ENCODE measurements at places on chromosomes 2 and 18.

DNA sequence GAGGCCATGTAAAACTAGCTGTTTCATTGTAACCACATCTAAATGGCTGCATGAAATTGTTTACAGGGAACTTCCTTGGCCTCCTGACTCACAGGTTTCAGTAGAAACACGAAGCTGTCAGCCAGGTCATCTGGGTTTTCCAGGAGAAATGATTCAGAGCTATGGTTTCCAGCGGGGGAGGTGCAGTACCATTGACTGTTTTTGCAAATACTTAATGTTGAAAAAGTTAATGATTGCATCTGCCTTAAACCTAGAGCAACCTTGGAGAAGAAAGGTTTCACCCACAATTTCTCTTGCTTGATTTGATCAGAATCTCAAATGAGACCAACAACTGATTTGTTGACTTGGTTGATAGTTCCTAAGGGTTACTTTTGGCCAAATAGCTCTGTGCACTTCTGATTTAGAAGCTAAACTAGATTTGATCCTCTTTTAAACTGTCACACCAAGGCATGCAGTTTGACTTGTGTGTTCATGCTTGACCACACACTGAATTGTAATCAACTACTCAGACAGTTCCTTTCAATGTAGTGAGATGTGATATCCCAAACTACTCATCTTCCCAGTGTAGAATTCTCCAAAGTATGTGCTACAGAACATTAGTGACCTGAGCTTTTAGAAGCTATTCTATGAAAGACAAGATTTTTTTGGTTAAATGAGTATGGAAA lies 193.5 kb upstream of the CHST9 start:
- DNase-seq, result peak; percentile 86

GRCh38 chr2:11688222-11689069 lies 18.5 kb upstream of the NTSR2 start:
- peak; percentile 75 for DNase-seq

- DNase-seq, result no peak
These were observed 44.3 kb upstream of the REL start for GRCh38 chr2:60837123-60837522.

- DNase-seq, result no peak
These were observed 1.9 kb upstream of the GRP start for GRCh38 chr18:59218018-59218417.

DNA sequence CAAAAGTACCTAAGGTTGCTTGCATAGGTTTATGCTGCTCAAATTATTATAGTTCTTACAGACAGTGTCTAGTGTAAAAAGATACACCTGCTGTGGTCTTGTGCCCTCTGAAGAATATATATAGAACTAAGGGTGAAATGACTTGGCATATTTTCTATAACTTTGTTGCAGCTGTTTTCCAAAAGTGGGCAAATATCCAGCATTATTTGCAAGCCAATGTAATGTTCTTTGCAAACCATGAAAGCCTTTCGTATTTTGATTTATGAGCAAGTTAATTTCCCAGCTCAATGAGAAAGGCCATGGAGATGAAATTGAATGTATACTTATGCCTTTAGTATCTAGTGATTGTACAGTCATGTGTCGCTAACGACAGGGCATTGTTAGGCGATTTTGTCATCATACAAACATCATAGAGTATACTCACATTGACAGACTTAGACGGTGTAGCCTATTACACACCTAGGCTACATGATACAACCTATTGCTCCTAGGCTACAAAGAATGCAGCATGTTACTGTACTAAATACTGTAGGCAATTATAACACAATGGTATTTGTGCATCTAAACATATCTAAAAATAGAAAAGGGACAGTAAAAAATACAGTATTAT lies 116.3 kb downstream of the PLCL1 start:
- no peak for DNase-seq

DNA sequence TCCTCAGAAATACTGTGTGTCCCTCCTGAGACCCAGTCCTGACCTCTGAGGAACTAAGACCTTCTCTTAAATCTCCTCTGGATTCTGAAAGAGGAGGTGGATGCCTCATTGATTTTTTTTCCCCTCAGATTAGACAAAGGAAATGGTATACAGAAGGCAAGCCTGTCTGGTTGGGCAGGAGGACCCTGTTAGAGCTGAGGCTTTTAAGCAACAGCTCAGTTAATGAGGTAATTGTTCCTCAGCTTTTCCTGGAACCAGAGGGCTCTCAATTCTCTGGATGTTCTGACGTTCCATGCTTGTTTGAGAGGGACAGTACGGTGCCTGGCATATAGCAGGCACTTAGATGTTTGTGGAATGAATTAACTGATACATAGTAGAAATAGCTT lies 61.7 kb upstream of the MCFD2 start:
- DNase-seq, result no peak

DNA sequence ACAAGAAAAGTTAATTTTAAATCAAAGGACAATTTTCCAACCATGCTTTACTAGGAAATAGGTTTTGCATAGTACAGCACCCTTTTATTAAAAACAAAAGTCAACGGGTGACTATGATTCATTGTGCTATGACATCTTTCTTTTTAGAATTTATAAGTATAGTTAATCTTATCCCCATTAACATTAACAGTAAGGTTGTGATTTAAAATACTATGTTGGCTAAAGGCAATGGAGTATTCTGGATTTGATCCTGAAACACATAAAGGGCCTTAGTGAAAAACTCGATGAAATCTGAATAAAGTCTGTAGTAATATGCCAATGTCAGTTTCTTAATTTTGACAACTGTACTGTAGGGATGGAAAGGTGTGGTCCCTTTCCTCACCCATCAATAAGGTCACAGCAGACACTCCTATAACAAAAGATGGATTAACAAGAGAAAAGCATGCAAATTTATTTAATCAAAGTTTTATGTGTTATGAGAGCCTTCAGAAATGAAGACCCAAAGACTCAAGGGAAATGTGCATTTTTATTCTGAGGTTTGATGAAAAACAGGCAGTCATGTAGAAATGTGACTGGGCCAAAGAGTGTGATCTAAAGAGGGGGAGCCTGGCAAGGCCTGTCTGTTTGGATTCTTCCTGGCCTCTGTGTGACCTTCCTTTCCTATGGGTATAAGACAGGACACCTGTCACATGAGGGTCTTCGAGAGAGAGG lies 731.4 kb downstream of the TSN start:
- DNase-seq, result no peak

GRCh38 chr18:28382215-28382879 lies 205.4 kb upstream of the CDH2 start:
- DNase-seq, result no peak

DNA sequence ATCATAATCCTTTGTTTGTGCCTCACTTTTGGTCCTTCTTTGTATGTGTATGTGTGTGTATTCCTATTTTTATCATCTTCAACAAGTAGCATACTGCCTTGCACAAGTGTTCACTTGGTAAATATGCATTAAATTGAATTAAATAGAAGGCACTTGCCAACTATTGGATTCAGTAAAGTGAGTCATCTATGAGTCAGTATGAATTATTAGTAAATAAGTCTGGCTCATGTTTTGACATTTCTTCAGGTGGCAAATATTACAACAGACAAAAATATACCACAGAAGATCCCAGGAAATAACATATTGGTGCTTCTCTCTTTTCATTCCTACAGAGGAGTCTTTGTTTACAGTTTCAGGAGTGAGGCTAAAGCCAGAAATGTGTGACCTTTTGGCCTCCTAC lies 84.1 kb downstream of the CDK15 start:
- DNase-seq, result no peak

DNA sequence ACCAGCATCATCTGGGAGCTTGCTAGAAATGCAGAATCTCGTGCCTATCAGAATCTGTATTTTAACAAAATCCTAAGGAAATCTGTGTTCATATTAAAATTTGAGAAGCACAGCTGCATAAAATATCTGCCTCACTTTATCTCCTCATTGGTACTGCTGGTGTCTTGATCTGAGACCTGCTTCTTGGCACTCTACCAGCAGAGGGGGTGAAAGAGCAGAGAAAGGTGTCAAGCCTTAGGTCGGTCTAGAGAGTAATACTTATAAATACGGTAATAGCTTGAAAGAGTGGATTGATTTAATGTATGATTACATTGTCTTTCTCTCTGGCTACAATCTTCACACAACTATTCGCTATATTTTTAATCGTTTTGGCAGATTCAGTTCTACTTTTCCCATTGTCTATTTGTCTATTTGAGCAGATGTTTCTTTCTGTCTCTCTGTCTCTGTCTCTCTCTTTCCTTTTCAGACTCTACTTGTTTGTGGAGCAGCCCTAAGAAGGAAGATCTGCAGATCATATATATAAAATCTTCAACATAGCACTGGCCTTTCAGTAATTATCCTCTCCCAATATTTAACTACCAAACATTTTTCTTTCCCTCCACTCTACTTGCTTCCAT lies 1.7 kb upstream of the GCG start:
- DNase-seq, result peak; percentile 55

- no peak for DNase-seq
These were observed 39.4 kb downstream of the AGAP1 start for GRCh38 chr2:235533198-235533597.

GRCh38 chr2:196337208-196337953 lies 166.0 kb upstream of the STK17B start:
- peak; percentile 56 for DNase-seq

- peak; percentile 59 for DNase-seq
These were observed 390.1 kb upstream of the ST6GAL2 start for GRCh38 chr2:107276034-107276433.

GRCh38 chr2:62653582-62654422 lies 51.7 kb upstream of the EHBP1 start:
- no peak for DNase-seq

DNA sequence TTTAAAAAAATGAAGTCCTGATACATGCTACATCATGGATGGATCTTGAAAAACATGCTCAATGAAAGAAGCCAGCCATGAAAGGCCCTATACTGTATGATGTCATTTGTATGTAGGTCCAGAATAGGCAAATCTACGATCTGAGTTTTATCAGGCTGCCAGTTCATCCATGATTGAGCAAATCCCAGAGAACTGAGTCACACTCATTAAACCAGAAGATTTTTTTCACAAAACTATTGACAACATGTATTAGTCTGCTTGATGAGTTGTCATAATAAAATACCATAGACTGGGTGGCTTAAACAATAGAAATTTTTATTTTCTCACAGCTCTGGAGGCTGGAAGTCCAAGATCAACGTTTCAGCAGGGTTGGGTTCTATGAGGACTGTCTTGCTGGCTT lies 130.7 kb downstream of the MREG start:
- peak; percentile 61 for DNase-seq

DNA sequence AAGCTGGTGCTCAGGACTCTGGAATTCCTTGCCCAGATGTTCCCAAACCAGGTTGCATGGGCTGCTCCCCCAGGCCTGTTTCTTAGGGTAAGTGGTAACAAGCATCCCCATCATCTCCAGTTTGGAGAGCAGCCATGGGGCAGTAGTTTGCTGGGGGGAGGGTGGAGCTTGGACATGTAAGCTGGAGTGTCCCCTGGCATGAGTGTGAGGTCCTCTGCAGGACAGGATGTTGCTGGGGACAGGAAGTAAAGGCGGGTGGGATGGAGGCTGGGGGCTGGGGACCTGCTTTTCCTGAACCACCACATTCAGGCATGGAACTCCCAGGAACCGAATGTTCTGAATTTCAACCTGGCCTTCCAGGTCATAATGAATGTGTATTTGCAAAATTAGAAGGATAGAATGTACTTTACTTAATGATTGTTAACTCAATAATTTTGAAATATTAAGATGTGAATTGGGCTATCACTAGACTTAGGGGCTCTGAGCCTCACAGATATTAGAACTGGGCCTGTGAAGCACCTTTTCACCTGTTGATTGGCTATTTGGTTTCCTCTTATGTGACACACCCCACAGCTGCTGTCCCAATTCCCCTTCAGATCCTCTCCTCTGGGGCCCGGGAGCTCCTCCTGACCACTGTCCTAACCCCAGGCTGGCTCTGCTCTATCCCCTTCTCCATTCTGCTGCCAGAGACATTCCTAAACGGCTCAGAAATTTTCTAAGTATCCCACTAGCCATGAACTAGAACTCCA lies 66.4 kb upstream of the EPAS1 start:
- no peak for DNase-seq
